ENCODE measurements at places on chromosomes 4 and X. TPM values are rescaled to one million over a fixed set of nuclear protein-coding genes. Genes with fewer than 3 reads are reported as not detected.

Gene STPG2
- 0.34 TPM for polyA plus RNA-seq

Gene ZC4H2
- 22.6 TPM for polyA plus RNA-seq

Gene GPRIN3
- 2.0 TPM for polyA plus RNA-seq

Gene RIPPLY1
- 0.23 TPM for polyA plus RNA-seq

Gene CCSER1
- 1.7 TPM for polyA plus RNA-seq

DNA sequence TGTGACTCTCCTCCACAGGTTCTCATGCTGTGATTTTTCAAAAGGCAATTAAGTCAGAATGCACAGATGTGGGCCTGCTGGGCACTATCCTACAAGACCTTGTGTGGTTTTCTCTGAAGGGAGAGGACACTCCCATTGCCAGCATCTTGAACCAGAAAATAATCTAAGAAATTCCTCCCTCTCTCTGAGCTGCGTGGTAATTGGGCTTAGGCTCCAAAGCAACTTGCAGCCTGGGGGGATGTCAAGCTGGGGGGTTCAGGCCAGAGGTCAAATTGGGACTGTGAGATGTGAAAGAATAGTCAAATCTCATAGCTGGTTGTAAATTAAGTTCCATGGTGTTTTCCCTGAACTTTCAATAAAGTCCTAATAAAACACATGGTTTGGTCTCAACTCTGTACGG lies 350.6 kb upstream of the SLC7A11 start:
- no peak for DNase-seq

- DNase-seq = no peak
Observed at GRCh38 chrX:42992199-42992943, 214.4 kb upstream of the PPP1R2C start.

- no peak for DNase-seq
Observed at GRCh38 chr4:99947608-99948007, 1.2 kb upstream of the DNAJB14 start.
